SIG-M5 (cell line): ENCODE measurements at places on chromosomes 7 and 10.
A peak's percentile ranks its signal among the peaks of the same experiment; 100 is the strongest.

DNA sequence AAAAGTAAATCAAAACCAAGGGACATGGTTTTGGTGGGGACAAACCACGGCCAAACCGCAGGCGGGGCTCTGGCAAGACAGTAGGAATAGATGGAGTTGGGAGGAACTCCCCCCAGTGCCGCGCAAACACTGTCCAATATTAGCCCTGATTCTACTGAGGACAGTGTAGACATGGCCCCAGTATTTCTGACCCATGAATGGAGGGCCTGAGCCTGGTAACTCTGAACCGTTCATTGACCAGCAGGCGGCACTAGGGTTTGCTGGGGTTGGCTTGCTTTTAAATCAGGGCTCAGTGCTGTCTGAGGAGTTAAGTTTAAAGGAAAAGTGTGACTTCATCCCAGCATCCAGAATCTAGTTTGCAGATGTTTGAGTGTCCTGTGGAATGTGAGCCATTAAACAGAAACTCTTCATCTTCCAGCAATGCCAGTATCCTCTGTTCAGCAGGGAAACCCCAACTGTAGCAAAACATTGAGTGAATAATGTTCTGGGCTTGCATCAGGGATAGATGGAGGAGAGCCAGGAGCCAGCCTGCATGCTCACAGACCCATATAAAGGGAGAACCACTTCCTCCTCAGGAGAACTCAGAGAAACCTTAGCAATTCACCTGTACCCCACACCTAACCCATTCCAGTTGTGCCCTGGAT is 147.4 kb upstream of the PRSS58 start:
- no peak for DNase-seq

DNA sequence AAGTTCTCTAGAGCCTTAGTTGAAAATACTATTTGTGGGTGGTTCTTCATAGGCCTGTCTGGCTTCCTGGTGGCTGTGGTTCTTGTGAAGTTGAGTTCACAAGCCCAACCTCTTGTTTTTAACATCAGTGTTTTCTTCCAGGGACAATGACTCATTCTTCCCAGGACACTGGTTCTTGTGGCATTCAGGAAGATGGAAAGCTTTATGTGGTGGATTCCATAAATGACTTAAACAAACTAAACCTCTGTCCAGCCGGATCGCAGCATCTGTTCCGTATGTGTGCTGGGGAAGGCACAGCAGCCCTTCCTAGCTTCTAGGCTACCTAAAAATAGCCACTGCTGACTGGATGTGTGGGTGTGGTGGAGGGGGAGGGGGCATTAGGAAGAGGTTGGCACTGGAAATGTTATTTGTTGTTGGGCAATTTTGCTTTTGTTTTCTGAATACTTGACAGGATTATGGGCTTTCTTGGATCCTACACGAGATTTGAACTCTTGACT is 3.9 kb downstream of the LSMEM1 start:
- no peak for DNase-seq

DNA sequence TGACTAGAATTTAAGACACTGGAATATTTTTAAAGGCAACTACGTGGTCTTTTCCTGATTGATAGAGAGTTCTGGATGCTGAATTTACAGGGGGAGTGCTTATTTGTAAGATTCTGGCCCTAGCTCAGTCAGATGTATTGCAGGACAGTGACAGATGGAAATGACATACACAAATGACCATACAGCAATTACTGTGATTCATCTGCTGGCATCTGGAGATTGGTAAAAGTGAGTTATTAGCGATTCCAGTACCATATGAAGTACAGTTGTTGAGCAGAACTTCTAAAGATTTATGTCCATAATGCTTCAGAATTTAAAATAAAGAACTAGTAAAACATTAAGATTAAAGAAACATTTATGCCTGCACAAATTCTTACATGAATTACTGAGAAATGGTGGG is 243.2 kb downstream of the CRPPA start:
- no peak for DNase-seq

DNA sequence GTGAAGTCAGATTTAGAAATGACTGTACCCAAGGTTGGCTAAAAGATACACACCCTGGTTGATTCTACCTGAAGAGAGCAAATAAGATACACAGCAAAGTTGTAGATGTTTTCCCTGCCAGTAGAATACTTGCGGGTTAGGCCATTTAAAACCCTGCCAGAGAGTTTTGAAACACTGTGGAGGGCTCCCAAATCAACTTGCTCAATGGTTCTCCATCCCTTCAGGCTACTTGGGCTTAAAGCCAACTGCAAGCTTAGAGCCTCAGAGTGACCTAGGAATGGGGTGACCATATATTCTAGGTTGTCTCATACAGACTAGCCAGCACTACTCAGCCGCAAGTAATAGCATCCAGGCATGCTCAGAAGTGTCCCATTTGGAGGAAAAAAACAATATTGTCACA is 10.0 kb downstream of the CAV1 start:
- no peak for DNase-seq

GRCh38 chr10:102227050-102227449 is 951 bp downstream of the ELOVL3 start:
- peak; percentile 63 for DNase-seq
